ENCODE measurements at places on chromosomes 7 and 10.

GRCh38 chr7:43372676-43373355, 210.1 kb upstream of the STK17A start:
- peak; percentile 60 for DNase-seq

DNA sequence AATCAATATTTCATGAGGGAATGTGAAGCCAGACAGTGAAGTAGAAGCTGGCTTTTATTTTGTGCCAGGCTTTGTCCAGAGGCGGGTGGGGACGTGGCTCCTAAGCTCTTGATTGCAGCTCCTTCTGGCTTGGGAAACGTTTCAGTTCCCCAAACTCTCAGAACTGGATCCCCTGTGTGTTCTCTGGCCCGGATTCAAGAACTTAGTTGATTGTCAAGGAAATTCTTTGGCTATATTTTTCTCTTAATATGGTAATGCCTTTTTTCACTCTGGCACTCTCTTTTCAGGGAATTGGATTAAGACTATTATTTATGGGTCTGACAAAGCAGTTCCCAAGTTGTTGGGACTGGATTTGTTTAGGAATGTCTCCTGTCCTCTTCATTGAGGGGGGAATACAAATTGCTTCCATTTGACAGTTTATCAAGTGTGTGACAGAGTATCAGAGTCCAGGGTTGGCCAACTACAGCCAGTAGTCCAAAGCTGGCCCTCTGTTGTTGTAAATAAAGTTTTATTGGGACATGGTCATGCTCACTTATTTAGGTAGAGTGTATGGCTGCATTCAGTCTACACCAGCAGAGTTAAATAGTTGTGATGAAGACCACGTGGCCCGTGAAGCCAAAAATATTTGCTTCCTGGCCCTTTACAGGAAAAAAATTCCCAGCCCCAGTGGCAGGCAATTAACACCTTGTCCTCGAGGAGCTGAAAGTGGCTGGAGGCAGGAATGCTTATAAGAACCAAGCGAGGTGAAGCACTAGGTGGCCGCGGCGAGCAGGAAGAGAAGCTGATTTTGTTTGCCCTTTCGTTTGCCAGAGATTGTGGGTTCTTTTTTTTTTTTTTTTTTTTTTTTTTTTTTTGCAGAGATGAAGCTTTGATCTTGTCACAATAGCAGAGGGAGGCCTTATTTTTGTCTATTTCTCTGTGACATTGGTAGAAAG, 34.3 kb downstream of the HTRA1 start:
- peak; percentile 82 for DNase-seq

DNA sequence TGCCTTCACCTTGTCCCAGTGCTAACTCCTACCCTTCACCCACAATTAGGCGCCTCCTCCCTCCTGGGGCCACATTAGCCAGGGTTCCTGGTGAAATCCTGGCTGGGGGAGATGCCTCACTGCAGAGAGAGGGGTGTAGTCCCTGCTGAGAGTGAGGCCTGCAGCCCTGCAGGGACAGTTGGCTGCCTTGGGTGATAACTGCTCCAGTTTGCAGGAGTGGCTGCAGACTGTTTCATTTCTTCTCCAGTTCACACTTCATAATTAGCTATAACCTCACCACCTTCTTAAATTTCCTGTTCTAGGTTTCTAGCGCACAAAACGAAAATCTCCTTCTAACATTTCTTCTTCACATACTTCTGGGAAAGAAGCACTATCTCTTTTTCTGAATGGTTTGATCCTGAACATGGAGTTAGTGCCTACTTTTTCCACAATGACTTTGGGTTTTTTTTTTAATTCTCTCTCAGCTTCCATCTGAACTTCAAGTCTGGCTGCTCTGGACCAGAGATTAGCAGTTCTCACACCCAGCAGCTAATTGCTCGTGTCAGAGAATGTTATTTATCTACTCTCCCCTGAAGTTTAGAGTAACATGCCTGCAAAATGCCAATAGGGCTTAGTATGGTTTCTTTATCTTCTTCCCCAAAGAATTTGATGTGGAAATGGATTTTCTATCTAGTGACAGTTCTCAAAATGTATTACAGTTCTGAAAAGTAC, 15.5 kb upstream of the JAZF1 start:
- DNase-seq = no peak

GRCh38 chr10:45470098-45471012, 96.3 kb downstream of the ALOX5 start:
- peak; percentile 2 for DNase-seq

DNA sequence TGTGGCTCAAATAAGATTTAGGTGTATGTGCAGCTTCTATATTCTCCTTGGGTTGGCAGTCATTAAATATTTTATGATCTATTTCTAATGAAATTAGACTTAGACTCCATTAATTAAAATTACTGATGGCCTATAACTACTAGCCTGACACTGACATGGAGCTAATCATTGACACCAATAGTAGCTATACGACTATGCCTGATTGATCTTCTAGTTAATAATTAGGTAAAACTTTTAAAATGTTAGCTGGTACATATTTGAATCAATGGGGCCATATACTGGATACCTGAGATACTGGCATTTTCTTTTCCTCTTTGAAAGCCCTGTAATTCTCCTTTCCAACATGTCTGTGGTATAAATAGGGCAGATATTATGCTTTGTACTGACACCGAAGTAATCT, 14.4 kb downstream of the WEE2 start:
- no peak for DNase-seq

- no peak for DNase-seq
These were observed 669.2 kb downstream of the PCDH15 start for GRCh38 chr10:54131833-54132232.
